T-cell (primary cell): ENCODE measurements at places on chromosomes 1 and 21. TPM values are rescaled to one million over a fixed set of nuclear protein-coding genes. Genes with fewer than 3 reads are reported as not detected.

The ARID4B gene
- 72.1 TPM for total RNA-seq

The ADAMTSL4 gene
- total RNA-seq, result 0.26 TPM

The PCSK9 gene
- total RNA-seq, result not detected

The MAP3K6 gene
- total RNA-seq, result 31.1 TPM

The FLAD1 gene
- total RNA-seq, result 42.3 TPM

The EXTL1 gene
- total RNA-seq, result not detected

The F13B gene
- not detected for total RNA-seq

The C1orf94 gene
- not detected for total RNA-seq

The FAM72A gene
- total RNA-seq, result 1.5 TPM

The OPRD1 gene
- not detected for total RNA-seq
